ENCODE measurements at places on chromosomes 4 and X.

DNA sequence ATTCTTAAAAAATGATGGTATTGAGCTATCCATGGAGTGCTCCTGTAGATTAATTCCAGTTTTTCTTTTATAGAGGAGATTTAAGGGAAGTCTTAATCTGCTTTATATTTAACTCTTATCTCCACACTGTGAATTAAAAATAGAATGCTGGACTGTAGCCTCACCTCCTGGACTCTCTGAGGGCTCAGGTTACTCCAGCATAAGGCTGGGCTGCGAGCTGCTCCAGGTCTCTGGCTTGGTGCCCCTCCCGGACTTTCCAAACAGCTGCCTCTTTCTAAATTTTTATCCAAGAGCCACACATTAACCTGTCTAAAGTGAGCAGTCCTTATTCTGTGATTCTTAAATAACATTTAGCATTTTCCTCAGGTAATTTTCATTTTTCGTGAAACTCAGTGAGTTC, 218.7 kb upstream of the JADE1 start:
- no peak for DNase-seq

GRCh38 chrX:19121466-19121865, 802 bp downstream of the ADGRG2 start:
- DNase-seq = no peak

- DNase-seq = no peak
Observed at GRCh38 chr4:85419103-85419502, 55.8 kb upstream of the ARHGAP24 start.

GRCh38 chr4:53280846-53281245, 85.0 kb downstream of the SCFD2 start:
- no peak for DNase-seq

DNA sequence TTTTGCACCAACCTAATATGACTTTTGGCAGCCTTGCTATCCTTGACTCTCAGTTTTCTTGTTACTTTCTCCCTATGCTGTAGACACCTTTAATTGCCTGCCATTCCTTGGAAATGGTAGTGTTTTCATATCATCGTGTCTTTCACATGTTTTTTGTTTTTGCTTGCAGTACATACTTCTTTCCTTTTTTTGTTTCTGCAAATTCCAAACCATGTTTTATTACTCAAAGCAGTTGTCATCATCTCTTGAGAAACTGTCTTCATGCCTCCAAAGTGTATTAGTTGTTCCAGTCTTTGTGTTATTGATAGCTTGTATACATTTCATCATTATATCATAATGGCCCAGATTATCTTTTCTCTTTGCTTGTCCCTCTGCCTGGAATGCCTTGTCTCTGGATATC, 57.1 kb downstream of the PDLIM5 start:
- no peak for DNase-seq

GRCh38 chr4:152515678-152516077, 20.2 kb downstream of the FBXW7 start:
- no peak for DNase-seq

DNA sequence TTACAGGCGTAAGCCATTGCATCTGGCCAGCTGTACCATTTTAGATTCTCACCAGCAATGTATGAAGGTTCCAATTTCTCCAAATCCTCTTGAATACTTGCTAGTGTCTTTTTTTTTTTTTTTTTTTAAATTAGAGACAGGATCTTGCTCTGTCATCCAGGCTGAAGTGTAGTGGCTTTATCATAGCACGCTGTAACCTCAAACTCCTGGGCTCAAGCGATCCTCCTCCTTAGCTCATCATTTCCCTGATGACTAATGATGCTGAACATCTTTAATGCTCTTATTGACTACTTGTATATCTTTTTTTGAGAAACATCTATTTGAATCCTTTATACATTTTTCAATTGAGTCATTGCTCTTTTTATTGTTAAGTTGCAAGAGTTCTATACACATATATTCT, 40.3 kb downstream of the HDAC8 start:
- DNase-seq = no peak

- DNase-seq = no peak
Observed at GRCh38 chr4:126238013-126238412, 923.3 kb downstream of the FAT4 start.

- no peak for DNase-seq
Observed at GRCh38 chr4:3128058-3128457, 53.6 kb downstream of the HTT start.

DNA sequence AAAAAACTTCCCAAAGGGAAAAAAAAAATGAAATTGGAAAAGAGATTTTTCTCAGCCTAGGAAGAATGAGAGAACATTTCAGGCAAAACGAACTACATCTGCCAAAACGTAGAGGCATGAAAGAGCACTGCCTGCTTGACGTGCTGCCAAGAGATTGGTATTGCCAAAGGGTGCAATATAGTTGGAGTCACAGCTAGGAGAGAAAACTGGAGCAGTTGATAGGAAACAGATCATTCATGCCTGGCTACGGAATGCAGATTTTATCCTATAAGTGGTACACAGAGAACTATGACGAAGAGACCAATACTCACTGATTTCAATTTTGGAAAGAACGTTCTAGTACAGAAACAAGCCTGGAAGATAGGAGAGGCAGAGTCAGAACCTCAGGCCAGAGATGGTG, 68.4 kb upstream of the IQCM start:
- DNase-seq = peak; percentile 1

- DNase-seq = no peak
Observed at GRCh38 chrX:135302269-135302873, 6.9 kb upstream of the ETDC start.

DNA sequence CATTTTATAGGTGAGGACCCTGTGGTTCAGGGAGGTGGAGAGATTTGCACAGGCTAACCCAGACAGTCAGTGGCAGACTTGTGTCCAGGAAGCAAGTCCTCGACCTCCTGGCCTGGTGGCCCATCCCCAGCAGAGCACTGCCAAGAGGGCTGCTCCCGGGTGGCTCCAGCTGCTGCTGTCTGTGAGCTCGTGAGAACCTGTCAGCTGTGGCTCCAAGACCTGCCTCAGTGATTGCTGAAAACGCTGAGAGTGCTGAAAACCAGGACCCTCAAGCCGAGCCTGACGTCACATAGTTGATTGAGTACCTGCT, 74.2 kb downstream of the RTL9 start:
- no peak for DNase-seq

DNA sequence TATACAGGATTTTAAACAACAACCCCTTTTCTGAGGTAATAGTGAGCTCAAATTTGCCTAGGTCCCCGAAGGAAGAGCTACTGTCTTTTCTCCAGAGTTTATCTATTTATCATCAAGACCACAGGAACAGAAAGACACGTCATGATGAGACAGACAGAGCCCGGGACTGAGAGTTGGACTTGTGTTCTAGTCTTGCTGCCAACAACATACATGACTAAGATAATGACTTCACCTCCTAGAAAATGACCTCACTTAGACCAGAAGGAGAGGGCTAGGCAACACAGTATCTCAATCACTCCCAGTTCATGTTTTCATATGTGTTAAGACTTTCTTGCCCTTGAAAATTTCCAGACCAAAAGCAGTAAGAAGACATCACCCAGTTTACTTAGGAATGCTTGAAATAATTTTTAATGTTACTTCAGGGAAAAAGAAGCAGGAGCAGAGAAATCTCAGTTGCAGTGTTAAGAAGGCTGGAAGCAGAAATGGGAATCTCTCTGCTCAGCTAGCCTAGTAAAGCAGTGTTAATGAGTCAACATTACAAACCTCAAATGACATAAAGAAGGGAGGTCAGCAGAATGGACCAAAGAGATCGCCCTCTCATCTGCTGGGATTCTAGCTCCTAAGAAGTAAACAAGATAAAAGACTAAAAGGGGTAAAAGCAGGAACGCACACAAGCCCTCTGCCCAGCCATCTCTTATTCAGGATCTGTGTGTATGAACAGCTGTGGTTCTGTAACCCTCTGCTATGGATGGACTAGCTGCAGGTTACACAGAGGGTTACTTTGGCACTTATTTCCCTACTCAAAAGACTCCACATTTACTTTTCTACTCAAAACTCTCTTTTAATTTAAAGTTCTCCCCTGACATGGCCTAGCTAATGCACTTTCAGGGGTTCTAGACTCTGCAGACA, 24.8 kb downstream of the PDGFC start:
- no peak for DNase-seq

Measured in hippocampal formation (tissue), 2 donors.